ENCODE measurements at places on chromosomes 2 and 18.
A peak's percentile ranks its signal among the peaks of the same experiment; 100 is the strongest.

DNA sequence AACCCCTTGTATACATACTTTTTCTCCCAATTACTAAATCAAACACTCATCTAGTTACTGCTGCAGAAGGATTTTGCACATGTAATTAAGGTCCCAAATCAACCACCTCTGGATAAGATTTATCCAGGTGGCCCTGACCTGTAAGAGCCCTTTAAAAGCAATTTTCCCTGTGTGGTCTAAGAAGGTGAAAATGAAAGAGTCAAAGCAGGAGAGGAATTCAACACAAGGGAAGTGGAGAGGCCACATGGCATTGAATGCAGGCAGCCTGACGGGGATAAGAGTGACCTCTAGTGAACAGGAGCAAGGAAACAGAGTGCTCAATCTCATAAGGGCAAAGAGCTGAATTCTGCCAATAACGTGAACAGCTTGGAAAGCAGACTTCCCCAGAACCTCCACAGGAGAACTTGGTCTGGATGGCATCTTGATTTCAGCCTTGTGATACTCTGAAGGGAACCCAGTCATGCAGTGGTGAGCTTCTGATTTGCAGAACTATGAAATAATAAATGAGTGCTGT, 27.2 kb downstream of the PPP3R1 start:
- peak; percentile 12 for DNase-seq

DNA sequence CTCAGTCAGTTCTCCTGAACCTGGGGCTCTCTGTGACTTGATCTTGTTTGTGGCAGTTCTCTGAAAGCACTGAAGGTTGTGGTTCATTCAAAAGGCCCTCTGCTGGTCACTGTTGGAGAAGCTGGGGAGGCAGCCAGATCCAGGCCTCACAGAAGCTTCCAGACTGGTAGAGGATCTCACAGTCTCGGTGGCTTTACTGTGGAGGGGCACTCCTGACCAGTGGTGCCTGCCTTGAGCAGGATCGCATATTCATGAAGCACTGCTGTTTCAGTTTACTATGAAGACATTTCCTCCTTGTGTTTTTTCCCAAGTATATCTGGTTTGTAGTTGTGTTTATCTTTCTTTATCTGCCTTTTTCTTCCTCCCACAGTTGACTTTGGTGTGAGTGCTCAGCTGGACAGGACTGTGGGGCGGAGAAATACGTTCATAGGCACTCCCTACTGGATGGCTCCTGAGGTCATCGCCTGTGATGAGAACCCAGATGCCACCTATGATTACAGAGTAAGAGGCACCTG, 133.9 kb downstream of the MAP4K4 start:
- DNase-seq: peak; percentile 50

DNA sequence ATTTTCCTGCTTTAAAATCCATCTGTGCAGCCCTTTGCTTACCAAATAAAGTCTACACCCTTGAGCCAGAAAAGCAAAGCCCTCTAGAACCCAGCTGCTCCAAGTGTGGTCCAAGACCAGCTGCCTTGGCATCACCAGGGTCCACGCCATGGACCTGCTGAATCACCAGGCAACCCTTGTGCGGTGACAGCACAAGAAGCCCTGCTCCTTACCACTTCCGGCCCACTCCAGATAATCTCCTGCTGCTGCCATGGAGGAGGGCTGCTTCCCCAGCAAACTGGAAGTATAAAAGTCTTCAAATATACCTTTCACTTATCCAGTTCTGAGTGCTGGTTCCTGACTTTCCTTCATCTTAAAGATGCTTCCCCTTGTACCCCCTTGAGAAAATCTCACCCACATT, 106.0 kb upstream of the PKDCC start:
- DNase-seq: no peak

DNA sequence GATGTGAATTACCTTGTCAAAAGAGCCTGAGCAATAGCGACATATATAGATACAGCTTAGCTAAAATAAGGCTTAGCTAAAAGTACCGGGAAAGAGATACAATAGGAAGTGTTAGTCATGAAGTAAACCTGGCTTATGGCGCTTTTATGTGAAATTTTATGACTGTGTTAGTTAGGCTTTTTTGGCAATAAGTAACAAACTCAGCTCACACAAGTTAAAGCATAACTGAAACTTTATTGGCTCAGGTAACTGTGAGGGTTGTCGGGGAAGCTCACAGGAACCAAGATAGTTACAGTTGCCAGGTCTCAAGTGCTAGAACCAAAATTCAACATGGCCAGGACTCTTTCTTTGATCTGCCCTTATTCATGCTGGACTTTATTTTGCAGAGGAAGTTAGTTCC, 925.0 kb upstream of the GYPC start:
- no peak for DNase-seq

- DNase-seq: no peak
These were observed 56.8 kb downstream of the TGFA start for GRCh38 chr2:70496819-70497218.

DNA sequence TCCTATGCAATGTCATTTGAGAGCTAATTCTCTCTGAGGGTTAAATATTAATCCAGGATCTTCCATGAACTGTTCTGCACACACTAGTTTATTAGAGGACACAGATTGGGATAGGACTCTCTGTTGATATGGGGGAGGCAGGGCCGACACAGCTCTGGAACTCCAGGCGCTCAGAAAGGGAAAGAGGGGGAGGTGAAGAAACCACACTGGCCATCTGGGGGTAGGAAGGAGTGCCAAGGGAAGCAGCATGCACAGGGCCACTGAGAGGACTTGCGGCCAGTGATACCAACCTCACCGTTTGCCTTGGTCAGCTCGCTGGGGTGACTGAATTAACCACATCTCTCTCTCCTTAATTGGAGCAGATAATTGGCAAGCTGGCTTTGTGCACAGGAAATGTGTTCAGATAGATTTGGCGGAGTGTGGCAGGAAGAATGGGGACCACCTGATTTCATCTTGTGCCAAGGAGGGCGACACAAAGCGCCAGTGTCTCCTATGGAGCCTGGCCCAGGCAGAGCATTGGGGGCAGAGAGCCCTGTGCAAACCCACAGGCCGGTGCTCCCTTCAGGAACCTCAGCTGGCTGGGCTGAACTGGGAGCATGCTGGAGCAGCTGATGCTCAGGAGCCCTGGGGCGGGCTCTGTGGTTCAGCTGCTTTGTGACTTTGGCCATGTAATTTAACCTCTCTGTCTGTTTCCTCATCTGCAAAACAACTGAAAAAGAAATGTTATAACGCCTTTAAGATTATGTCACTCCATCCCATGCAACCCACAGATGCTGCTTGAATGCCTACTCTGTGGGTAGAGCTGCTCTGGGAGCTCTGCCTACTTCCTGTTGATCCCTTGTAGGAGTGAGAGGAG, 114.7 kb upstream of the STON1 start:
- DNase-seq: peak; percentile 10

DNA sequence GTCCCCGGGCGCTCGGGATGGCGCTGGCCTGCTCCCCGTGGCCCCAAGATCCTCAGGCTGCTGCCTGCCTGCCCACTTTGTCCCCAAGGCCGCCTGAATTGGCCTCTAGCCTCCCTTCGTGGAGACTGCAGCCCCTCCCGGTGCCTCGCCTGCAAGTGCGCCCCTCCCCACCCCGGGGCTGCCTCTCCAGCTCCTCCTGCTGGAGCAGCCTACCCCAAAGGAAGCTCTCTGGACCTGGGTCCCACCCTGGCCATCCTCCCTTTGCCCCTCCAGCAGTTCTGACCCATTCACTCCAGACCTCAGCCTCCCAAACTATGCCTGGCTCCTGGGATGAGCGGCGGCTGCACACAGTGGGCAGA, 6.2 kb downstream of the ESPNL start:
- DNase-seq: no peak

DNA sequence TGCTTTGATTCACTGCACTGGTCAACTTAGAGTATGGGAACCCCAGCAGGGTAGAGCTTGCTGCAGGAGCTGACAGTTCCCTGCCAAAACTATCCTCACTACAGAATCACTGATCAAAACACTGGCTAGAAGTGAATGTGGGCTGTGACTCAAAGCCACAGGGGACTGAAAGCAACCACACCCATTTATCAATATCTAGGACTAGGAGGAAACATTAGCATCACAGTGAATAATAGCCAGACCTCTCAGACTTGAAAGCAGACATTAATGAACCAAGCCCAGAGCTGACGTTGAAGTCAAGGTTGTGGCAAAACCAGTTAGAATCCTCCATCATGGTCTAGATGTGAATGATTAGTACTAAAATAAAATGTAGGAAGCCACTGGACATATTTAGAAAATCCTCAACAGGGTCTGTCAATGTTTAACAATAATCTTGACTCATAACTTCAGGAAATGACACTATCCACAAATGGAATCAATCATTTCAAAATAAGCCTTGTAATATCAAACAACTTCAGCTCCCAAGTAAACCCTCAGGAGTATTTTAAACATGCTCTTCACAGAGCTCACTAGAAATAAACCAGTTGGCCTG, 131.4 kb downstream of the CDH20 start:
- DNase-seq: no peak

GRCh38 chr2:201618744-201619662, 24.3 kb downstream of the TMEM237 start:
- no peak for DNase-seq

- DNase-seq: no peak
These were observed 20.4 kb downstream of the RBM43 start for GRCh38 chr2:151241224-151241623.

- DNase-seq: no peak
These were observed 1889.7 kb upstream of the CELF4 start for GRCh38 chr18:39455285-39455684.

DNA sequence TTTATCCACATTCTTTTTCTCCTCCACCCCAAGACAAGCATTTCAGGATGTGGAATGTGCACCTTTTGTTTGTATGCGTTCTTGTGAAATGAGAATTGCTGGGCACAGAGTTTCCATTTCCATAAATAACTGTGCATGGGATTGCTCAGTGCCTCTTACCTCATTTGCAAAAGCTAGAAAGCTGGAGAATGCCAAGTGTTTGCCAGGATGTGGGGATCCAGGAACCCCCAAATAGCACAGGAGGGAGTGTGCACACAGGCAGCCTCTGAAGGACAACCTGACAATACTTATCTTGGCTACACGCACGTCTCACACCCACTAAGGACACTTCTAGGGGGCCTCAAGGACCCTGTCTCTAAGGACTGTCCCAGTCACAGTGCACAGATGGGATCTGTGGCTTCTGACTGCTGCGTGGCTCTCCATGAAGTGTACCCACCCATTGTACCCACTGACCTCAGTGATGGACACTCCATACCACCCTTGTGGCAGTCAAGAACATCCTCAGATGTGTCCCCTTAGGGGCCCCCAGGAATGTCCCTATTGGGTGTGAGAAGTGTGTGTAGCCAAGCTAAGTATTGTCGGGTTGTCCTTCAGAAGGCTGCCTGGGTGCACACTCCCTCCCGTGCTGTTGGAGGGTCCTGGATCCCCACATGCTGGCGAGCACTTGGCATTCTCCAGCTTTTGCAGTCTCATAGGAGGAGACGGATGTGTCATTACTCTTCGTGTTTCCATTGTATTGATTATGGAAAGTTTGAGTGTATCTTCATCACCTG, 38.4 kb downstream of the CAPN13 start:
- DNase-seq: no peak

- no peak for DNase-seq
These were observed 93.3 kb downstream of the RNF144A start for GRCh38 chr2:7010391-7011054.

- no peak for DNase-seq
These were observed 144.6 kb upstream of the SPRED2 start for GRCh38 chr2:65576861-65577601.

GRCh38 chr2:141889788-141890187, 241.0 kb downstream of the LRP1B start:
- DNase-seq: no peak

GRCh38 chr2:39114771-39115170, 6.1 kb downstream of the SOS1 start:
- no peak for DNase-seq

- no peak for DNase-seq
These were observed 95.3 kb upstream of the ASB18 start for GRCh38 chr2:236359426-236360045.

GRCh38 chr18:41982942-41983660, 28.1 kb downstream of the PIK3C3 start:
- no peak for DNase-seq

GRCh38 chr2:160278879-160279177, 78.8 kb upstream of the ITGB6 start:
- no peak for DNase-seq

DNA sequence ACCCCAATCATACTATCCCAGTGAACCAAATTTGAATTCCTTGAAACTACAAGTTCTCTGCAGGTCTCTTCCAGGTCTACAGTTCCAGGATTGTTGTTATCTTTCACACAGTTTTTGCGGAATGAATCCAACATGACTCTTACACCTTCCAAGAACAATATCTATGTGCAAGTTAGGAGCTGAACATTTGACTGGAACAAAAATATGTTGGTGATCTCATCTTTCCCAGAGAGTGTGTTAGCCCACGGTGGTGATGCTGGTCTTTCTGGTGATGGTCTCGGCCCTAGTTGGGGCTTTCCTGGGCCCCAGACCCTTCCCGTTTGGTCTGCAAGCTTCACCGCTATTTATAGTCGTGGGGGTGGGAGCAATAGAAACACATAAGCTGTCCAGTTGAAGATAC, 173.7 kb downstream of the TPGS2 start:
- no peak for DNase-seq

DNA sequence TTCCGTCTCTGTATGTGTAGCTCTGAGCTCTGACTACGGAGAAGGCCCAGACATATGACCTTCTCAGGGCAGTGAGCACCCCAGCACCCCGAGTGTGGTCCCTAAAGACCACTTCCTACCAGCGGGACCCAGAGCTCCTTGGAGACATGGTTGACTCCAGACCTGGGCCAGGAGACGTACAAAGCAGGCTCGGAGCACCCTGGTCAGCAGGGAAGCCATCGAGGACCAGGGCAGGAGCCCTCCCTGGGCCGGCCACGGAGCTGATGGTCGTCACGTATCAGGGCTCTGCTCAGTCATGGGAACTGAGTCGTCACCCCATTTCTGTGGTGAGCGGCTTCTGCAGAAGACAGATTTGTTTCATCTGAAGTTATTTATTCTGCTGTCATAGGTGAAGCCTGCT, 12.8 kb upstream of the NEU4 start:
- no peak for DNase-seq

DNA sequence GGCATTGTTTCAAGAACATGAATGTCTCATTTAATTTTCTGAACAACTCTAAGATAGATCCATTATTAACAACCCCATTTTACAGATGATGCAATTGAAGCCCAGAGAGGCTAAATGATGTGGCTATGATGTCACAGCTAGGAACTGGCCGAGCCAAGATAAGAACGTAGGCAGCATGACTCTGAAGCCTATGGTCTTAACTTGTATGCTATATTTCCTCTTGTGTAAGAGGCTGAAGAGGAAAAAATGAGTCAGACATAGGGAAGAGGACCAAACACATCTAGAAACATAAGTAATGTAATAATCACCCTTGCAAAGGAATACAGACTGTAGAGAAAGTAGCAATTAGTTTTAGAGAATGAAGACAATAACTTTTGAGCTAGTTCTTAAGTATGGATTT, 416.8 kb downstream of the FIGN start:
- no peak for DNase-seq

DNA sequence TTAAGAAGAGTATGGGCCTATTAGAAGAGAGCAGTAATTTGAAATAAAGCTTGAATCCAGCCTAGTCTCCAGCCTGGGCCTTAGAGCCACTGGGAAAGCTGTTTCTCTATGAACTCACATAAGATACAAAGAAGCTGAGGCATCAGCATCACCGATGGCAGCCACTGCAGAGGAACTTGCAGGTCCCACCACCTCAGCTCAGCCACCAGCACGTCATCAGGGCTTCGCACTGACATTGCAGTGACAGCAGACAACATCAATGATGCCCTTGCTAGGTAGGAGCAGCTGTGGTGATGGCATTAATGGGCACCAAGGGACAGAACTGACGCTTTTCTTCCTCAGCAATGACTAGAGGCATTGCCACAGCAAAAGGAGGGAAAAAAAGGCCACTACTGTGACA, 67.7 kb upstream of the CDC42EP3 start:
- no peak for DNase-seq
